Activated B cell treated with CpG ODN at 0.5 μM for 24 hours (primary cell): ENCODE measurements at places on chromosomes 4 and X.

GRCh38 chr4:66275411-66276038 lies 605.2 kb upstream of the EPHA5 start:
- no peak for DNase-seq

DNA sequence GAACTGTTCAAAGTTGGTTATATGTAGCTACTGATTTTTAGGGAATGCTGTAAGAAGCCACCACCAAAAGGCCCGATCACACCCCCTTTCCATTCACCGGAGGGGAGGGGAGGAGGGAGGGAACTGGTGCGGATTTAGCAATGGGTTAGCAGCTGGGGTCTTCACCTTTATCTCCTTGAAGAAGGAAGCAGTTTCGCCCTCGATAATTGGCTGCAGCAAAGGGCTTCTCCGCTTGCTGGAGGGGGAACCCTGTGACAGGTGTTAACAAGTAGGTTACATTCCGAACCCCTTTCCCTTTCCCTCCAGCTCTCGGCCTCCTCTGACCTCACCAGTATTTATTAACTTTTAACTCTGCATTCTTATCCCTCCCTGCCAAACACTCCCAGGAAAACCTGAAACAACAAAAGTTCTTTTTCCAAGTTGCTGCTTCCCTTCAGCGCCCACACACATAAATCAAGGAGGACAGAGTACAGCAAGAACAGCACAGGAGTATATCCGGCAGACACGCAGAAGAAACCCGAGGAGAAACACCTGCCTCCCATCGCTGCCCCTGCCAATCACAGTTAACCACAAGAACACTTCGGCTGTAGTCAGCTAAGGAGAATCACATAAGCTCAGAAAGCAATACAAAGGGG lies 39.8 kb upstream of the NAP1L5 start:
- DNase-seq, result no peak

GRCh38 chr4:59571805-59572430 lies 1628.2 kb upstream of the ADGRL3 start:
- DNase-seq, result no peak

- DNase-seq, result no peak
Observed at GRCh38 chr4:7180938-7181337, 11.4 kb upstream of the SORCS2 start.

DNA sequence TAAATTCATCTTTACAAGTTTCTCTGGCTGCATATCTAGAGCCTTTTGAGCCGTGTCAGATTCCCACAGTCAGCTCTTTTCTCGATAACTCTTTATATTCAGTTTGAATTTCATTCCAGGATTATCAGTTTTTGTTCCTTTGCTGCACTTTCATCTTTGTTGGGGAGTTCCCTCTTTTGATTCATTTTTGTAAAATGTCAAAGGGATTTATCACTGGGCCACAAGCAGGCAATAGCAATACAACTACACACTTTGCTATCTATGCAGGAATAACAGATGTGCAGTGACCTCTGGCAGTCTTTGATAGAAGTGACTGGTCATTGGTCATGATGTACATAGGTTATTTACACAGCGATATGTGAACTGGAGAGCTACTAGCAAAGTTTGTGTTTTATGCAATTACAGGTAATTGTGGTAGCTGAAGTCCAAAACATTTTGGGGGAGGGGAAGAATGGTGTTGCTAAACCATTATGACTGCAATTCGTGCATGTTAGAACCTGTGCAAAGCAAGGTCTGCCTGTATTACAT lies 43.8 kb downstream of the HPGDS start:
- no peak for DNase-seq

DNA sequence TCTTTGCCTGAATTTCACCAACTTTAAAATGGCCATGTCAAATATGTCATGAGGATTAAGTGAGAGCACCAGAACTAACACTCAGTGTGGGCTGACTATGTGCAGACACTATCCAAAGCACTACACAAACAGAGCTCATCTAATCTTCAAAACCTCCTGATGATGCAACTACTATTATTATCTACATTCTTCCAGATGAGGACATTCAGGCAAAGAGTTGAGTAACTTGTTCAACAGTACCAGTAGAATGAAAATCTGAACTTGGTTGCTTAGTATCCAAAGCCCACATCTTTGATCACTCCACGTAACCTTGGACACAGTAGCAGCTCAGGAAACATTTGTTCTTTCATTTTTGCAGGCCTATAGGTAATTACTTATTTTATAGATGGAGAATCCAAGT lies 90.1 kb downstream of the ATP8A1 start:
- DNase-seq, result no peak

DNA sequence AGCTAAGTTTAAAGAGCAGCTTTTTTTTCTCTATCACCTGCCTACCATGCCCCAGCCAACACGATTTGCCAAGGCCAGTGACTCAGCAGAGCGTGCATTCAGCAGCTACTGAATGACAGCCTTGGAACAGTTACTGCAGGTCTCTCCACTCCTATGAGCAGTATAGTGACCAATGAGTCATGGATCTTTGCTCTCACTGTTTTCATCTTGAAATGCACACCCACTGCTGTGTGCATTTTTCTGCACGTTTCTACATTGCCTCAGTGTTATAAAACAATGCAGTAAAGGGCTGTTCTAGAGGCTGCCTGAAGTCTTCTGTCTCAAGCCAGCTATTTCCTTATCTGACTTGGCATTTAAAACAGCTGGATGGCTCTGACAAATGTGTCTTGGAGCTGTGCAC lies 66.0 kb upstream of the C4orf54 start:
- DNase-seq, result no peak

DNA sequence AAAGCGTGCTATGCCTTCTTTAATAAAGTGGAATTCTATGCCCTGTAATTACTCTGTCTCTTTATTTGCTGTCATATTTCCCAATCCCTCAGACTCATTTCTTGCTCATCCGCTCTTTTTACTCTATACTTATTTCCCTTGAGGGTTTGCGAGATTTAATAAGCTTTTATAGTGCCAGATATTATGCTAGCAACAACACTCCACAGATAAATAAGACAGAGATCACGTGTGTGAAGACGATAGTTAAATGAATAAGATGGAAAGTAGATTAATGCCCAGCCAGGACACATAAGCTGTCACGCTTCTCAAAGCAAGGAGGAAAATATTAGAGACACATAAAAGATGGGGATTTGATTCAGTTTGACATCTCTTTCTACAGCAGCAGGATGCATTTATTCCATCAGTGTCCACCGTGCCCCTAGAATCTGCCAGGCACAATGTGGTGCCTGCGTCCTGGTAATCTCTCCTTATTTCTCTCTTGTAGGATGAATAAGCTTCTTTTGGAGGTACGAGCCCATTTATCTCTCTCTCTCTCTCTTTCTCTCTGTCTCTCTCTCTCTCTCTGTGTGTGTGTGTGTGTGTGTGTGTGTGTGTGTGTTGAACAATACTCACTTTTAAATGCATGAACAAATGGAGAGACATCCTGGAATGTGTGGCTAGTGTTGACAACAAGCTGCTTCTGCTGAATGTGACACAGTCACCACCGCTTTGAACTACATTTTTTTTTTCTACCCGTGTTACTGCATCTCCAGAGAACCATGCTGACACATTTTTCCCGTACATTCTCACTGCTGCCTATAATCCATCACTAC lies 48.2 kb downstream of the TMEM156 start:
- no peak for DNase-seq

DNA sequence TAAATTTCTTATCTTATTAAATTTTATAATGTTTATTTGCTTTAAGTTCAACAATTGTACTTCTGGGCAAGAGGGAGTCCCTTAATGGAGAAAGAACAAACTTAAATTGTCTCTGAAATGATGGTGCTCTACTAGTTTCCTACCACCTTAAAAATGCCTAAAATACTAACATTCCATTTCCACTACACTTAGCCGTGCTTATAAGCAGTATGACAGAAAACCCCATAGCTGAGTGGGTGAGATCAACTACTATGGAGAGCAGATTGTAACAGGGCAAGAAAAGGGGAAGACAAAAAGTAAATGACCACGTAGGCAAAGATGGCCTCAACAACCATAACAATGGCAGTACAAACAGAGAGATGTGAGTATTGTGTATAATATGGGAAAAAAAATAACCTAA lies 35.0 kb downstream of the RFC1 start:
- DNase-seq, result no peak

DNA sequence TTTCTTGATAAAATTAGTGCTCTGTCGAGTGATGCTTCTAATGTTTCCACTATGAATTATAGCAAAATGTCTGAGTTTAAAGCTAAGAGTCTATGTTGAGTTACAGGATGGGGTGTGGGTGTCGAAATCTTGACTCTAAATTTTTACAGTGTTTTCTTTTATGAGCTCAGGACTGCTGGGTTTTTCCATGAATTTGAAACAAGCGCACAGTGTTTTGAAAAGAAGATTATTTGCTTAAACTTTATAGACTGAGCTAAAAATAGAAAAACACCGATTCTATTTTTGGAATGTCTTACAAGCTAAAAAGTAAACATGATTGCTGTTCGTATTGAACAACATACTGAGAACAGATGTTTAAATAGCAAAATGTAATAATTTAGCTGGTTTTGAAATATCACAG lies 7.5 kb downstream of the PTTG2 start:
- DNase-seq, result no peak

- DNase-seq, result no peak
Observed at GRCh38 chr4:75781305-75781704, 56.9 kb downstream of the USO1 start.

- no peak for DNase-seq
Observed at GRCh38 chr4:138439143-138439581, 197.0 kb upstream of the SLC7A11 start.

DNA sequence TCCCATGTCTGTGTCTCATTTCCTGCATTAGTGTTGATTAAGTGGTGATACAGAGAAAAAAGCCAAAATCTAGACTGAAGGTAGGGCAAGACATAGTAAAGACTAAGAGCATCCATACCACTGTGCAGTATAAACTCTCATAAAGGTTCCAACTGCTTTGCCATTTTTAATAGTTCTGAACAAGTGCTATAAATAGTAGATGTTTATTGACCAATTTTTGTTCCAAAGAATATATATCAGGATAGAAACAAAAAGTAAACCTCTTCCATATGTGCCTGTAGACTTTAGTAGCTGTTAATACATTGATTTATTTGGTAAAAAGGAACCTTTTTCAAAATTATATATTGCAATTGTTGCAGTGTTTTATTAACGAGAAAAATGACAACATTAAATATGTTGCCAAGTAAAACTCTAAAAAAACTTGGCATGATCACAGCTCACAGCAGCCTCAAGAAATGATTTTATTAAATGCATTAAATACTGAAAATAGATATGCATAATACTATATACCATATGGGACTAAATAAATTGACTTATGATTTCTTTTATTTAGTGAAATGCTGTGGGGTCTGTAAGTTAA lies 22.3 kb upstream of the AASDH start:
- no peak for DNase-seq

- DNase-seq, result no peak
Observed at GRCh38 chr4:27360790-27361267, 500.2 kb downstream of the STIM2 start.

DNA sequence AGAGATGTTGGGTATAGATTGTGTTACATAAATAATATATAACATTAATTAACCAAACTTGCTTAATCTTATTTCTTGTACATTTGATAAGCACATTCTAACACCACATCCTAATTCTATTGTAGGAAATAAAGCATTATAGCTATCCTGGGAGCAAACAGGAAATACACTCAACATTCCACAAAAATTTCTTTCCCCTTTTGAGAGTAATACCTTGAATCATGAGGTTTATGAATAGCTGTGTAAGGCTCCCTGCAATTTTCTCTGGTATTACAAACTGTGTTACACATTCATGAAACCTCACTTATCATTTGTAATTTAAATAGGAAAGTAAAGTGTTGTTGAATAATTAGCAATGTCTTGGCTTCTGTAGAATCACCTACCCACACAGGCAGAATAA lies 95.1 kb downstream of the TMEM47 start:
- no peak for DNase-seq

GRCh38 chrX:65136424-65136823 lies 160.2 kb upstream of the ZC4H2 start:
- no peak for DNase-seq

DNA sequence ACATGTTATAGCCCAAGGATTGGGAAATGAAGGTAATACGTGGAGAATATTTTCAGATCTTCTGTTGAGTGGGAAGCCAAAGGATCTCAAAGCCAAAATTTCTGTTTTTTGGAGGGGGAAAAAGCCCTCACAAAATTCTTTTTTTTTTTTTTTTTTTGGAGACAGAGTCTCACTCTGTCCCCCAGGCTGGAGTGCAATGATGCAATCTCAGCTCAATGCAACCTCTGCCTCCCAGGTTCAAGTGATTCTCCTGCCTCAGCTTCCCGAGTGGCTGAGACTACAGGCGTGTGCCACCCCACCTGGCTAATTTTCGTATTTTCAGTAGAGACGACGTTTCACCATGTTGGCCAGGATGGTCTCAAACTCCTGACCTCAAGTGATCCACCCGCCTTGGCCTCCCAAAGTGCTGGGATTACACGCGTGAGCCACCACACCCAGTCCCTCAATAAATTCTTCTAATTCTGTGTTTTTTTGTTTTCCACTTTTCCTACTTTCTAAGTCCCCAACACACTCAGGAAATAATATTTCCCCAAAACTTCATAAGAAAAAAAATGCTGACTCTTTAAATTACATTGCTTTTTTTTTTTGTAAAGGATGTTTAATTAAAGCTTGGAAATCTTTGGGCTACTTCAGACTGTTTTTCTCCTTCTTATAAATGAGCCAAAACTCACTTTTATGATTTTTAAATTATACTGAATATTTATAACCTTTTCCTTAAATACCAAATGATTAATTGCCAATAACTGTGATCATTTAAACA lies 51.6 kb downstream of the RPS3A start:
- no peak for DNase-seq

DNA sequence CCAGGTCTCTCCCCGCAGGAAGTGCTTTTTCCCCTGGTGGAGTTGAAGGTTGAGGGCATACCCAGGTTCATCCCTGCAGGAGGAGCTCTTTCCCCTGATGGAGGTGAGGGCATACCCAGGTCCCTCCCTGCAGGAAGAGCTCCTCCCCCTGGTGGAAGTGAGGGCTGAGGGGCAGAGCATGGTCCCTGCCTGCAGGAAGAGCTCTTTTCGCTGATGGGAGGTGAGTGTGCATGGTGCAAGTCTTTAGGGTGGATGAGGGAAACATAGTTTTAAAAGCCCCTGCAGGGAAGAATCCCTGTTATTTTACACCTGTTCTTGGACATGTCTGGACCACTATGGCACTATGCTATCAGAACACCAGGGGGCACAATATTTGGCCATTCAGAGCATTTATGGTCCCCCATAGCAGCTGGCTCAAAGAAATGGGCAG lies 43.7 kb upstream of the PUDP start:
- DNase-seq, result no peak

- peak; percentile 81 for DNase-seq
Observed at GRCh38 chrX:46446727-46447378, 98.4 kb downstream of the ZNF674 start.

- DNase-seq, result no peak
Observed at GRCh38 chr4:104064646-104065577, 345.1 kb upstream of the TACR3 start.
